ENCODE measurements at places on chromosomes 5 and 9. TPM values are rescaled to one million over a fixed set of nuclear protein-coding genes. Genes with fewer than 3 reads are reported as not detected.

The GALNT10 gene
- total RNA-seq, result 182 TPM

The MCC gene
- 95.9 TPM for total RNA-seq

The PCDHGA4 gene
- total RNA-seq, result 5.8 TPM

The PCYOX1L gene
- total RNA-seq, result 17.5 TPM

The RGP1 gene
- total RNA-seq, result 21.2 TPM

The DND1 gene
- total RNA-seq, result 0.30 TPM

The NUDT12 gene
- total RNA-seq, result 17.2 TPM

The C9orf43 gene
- 0.30 TPM for total RNA-seq

The PCDHA5 gene
- total RNA-seq, result under 0.01 TPM

The GPRIN1 gene
- total RNA-seq, result 7.3 TPM

The SLC25A2 gene
- total RNA-seq, result 0.30 TPM

The BHMT gene
- total RNA-seq, result not detected

The NR4A3 gene
- total RNA-seq, result 0.30 TPM

The RELL2 gene
- 3.9 TPM for total RNA-seq

The TSSK1B gene
- total RNA-seq, result 0.30 TPM

The LCP2 gene
- not detected for total RNA-seq

The DOLK gene
- 24.0 TPM for total RNA-seq

The PCDHB13 gene
- total RNA-seq, result 0.89 TPM

The DMRT3 gene
- total RNA-seq, result not detected

The CCNJL gene
- 3.3 TPM for total RNA-seq

The OR1L1 gene
- total RNA-seq, result not detected

The TMEM171 gene
- 1.8 TPM for total RNA-seq

The NXNL2 gene
- total RNA-seq, result 0.97 TPM

The SPACA9 gene
- 2.4 TPM for total RNA-seq

The SLC36A2 gene
- not detected for total RNA-seq

The PCDHB16 gene
- 0.30 TPM for total RNA-seq

The FLT4 gene
- total RNA-seq, result 0.46 TPM

The TICAM2 gene
- total RNA-seq, result 5.0 TPM
